Naive thymus-derived CD8-positive, alpha-beta T cell (primary cell): ENCODE measurements at places on chromosomes 3 and 15.

GRCh38 chr15:89444241-89445225, 51.9 kb downstream of the RHCG start:
- no peak for DNase-seq
- H3K4me1 ChIP-seq: no peaks in the 10 kb centered on the region
- peaks cover 46% of the 10 kb centered on the region for H3K27me3 ChIP-seq
- no peaks in the 10 kb centered on the region for H3K36me3 ChIP-seq

DNA sequence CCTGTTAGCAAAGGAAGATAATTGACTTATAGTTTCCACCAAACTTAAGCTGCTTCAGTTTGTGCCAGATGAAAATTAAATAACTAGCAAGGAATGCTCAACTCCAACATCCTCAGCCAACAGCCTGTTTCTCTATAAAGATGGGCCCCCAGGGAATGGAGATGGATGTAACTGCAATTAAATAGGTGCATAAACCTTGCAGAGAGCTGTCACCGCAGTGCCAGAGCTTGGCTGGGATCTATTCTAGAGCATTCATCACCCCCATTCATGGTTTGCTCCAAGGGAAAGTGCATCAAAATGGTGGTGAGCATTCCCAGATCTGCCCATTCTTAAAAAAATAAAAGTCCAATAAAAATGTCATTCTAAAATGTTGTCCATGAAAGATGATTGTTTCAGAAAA, 19.7 kb upstream of the RORA start:
- H3K4me3 ChIP-seq: no peak overlapping the region
- no peak overlapping the region for H3K27ac ChIP-seq
- H3K27me3 ChIP-seq: peaks cover 16% of the 10 kb centered on the region
- no peaks in the 10 kb centered on the region for H3K4me1 ChIP-seq

- no peaks in the 10 kb centered on the region for H3K4me1 ChIP-seq
- no peak overlapping the region for H3K27ac ChIP-seq
- no peaks in the 10 kb centered on the region for H3K27me3 ChIP-seq
Measured at GRCh38 chr3:117790235-117790987, 1080.8 kb downstream of the TUSC7 start.

DNA sequence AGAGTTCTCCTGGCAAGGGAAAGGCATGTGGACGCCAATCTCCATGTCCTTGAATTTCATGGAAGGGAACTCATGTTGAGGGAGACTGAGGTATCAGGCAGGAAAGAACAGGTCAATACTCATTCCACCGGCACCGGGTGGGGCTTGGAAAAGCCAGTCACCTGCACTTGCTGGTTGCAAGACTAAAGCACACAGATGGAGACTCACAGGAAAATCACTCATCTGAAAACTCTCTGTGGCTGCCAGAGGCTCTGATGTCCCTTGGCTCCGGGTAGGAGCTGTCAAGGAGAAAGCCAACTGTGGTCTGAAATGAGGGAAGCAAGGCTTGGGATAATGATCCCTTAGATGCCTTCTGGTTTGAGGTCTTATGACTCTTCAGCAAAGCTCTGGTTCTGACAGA, 8.7 kb upstream of the CGNL1 start:
- H3K4me1 ChIP-seq: no peaks in the 10 kb centered on the region
- no peaks in the 10 kb centered on the region for H3K36me3 ChIP-seq

- no peak overlapping the region for H3K27ac ChIP-seq
- peaks cover 6% of the 10 kb centered on the region for H3K36me3 ChIP-seq
- DNase-seq: no peak
Measured at GRCh38 chr15:63722204-63722808, 111.4 kb downstream of the HERC1 start.

- no peak overlapping the region for H3K4me3 ChIP-seq
- H3K27ac ChIP-seq: no peak overlapping the region
- no peaks in the 10 kb centered on the region for H3K27me3 ChIP-seq
- no peaks in the 10 kb centered on the region for H3K4me1 ChIP-seq
- no peak for DNase-seq
Measured at GRCh38 chr3:49639551-49639950, 34.6 kb upstream of the APEH start.

- no peaks in the 10 kb centered on the region for H3K36me3 ChIP-seq
- H3K27me3 ChIP-seq: no peaks in the 10 kb centered on the region
- no peak overlapping the region for H3K27ac ChIP-seq
- no peaks in the 10 kb centered on the region for H3K4me1 ChIP-seq
Measured at GRCh38 chr3:180420016-180420415, 181.9 kb upstream of the TTC14 start.

- H3K27ac ChIP-seq: no peak overlapping the region
- no peak for DNase-seq
- no peaks in the 10 kb centered on the region for H3K27me3 ChIP-seq
- peaks cover 7% of the 10 kb centered on the region for H3K4me1 ChIP-seq
- H3K4me3 ChIP-seq: no peak overlapping the region
- H3K36me3 ChIP-seq: peaks cover 4% of the 10 kb centered on the region
Measured at GRCh38 chr15:77500989-77501388, 80.3 kb downstream of the HMG20A start.

DNA sequence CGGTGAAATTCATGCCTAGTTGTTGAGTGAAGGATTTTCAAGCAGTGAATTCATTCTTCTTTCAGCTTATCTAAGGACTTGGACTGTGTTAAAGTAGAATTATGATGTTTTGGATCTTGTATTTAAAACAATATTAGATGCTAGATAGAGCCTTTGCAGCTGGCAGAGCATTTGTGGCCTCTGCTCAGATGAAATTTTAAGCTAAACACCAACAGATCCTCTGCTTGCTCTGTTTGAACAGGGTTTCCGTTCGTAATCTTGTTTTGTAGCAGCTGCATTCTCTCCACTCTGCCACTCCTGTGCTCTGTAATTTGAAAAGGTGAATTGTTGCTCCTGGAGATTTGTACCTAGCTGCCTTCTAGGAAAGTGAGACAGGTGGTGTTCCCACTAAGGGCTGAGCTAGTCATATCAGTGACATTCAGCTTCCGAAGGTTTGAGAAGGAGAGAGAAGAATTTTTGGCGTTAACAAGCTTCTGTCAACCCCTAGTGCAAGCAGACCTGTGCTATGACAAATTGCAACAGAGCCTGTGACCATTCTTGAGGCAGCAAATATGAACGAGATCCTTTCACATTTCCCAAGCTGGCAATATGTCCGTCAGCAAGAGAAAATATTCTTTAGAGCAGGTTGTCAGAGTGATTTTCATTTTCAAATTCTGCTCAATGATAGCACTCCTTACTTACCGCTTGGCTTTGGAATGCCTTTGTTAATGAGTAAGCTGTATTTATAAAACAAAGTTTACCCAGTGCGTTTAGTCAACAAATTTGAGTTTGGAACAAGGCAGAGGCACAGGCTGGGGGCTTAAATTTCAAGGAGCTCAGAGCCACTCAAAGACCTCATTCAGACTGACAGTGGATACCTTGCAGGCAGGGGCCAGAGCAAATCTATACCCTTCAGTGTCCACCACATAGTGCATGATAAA, 5.3 kb downstream of the CHST2 start:
- peaks cover 56% of the 10 kb centered on the region for H3K4me1 ChIP-seq
- H3K27ac ChIP-seq: peak overlapping the region; percentile 82
- H3K27me3 ChIP-seq: no peaks in the 10 kb centered on the region
- peak overlapping the region; percentile 81 for H3K4me3 ChIP-seq

- DNase-seq: no peak
- peaks cover 28% of the 10 kb centered on the region for H3K27me3 ChIP-seq
- H3K36me3 ChIP-seq: no peaks in the 10 kb centered on the region
- H3K4me3 ChIP-seq: no peak overlapping the region
- H3K27ac ChIP-seq: no peak overlapping the region
Measured at GRCh38 chr3:170476291-170476690, 57.6 kb downstream of the CLDN11 start.

DNA sequence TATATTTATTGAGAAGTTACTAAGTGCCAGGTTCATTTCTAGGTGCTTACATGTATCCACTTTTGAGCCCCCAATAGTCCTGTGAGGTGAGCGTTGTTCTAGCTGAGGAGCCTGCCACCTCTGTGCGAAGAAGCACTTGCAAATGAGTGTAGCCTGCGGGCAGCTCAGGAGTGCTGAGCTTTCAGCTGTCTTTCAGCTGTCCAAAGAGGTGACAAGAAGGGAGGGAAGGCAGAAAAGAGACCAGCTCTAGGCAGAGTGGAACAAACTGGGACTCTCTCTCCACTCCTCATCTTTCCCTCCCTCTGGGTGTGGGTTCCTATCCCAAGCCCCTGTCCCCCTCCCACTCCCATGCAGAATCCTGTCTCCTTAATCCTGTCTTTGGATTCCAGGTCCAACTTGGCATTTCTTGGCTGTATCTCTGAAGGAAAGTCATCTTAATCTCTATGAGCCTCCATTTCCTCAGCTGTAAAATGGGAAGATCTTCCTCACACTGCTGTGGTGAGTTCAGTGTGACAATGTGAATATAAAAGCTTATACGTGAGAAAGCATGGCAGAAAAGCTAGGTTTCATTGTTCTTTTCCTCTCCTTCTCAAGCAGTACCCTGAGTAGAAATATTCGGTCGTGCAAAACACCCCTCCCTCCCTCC, 6.7 kb upstream of the SRP14 start:
- DNase-seq: no peak
- peak overlapping the region; percentile 74 for H3K27ac ChIP-seq

DNA sequence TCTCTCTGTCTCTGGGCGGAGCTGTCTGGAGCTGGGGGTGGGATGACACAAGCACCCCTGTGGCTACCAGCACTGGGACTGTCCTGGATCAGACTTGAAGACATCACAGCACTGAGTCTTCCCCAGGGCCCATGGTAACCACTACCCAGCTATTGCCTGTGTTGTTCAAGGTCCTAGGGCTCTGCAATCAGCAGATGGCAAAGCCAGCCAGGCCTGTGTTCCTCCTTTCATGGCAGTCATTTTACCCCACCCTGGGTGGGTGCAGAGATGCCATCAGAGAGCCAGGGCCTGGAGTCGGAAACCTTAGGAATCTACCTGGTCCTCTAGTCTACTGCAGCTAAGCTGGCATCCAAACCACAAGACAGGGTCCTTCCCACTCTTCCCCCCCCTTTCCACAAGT, 38.4 kb downstream of the OXSR1 start:
- no peaks in the 10 kb centered on the region for H3K27me3 ChIP-seq
- H3K36me3 ChIP-seq: peaks cover 56% of the 10 kb centered on the region
- H3K4me1 ChIP-seq: peaks cover 57% of the 10 kb centered on the region

- H3K36me3 ChIP-seq: peaks cover 10% of the 10 kb centered on the region
- no peaks in the 10 kb centered on the region for H3K4me1 ChIP-seq
- H3K27ac ChIP-seq: no peak overlapping the region
Measured at GRCh38 chr3:81743096-81744025, 18.1 kb downstream of the GBE1 start.

- H3K27me3 ChIP-seq: peaks cover 53% of the 10 kb centered on the region
- peak; percentile 1 for DNase-seq
- H3K4me3 ChIP-seq: peak overlapping the region; percentile 26
- peaks cover 12% of the 10 kb centered on the region for H3K4me1 ChIP-seq
Measured at GRCh38 chr15:67967871-67968431, 86.2 kb upstream of the PIAS1 start.

GRCh38 chr15:96598514-96598913, 268.0 kb downstream of the NR2F2 start:
- no peaks in the 10 kb centered on the region for H3K4me1 ChIP-seq
- H3K27me3 ChIP-seq: no peaks in the 10 kb centered on the region
- H3K4me3 ChIP-seq: no peak overlapping the region
- no peak for DNase-seq
- H3K36me3 ChIP-seq: no peaks in the 10 kb centered on the region

GRCh38 chr3:97992547-97993173, 20.4 kb upstream of the RIOX2 start:
- peaks cover 9% of the 10 kb centered on the region for H3K27me3 ChIP-seq
- peaks cover 7% of the 10 kb centered on the region for H3K4me1 ChIP-seq
- no peaks in the 10 kb centered on the region for H3K36me3 ChIP-seq

DNA sequence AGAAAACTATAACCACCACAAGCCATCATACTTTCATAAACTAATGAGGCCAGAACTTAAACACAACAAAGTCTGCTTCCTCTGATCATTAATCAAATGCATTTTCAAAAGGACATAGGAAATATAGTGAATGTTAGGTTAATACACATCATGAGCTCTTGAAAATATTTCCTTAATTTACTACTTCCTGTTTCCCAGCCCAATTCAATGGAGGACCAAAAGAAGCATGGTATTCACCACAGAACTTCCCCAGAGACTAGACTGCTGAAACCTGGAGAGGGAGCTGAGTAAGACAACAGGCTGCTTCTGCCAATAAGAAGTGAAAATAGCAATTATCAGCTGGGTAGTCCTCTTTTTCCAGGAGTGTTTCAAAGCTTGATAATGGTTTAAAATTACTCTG, 250.3 kb downstream of the ULK4 start:
- H3K27ac ChIP-seq: no peak overlapping the region
- DNase-seq: no peak
- no peaks in the 10 kb centered on the region for H3K27me3 ChIP-seq
- H3K36me3 ChIP-seq: no peaks in the 10 kb centered on the region

GRCh38 chr3:37993460-37993819, 2.9 kb downstream of the VILL start:
- DNase-seq: no peak
- H3K27me3 ChIP-seq: no peaks in the 10 kb centered on the region
- peak overlapping the region; percentile 97 for H3K27ac ChIP-seq
- peak overlapping the region; percentile 96 for H3K4me3 ChIP-seq

- H3K27me3 ChIP-seq: peaks cover 15% of the 10 kb centered on the region
- H3K36me3 ChIP-seq: peaks cover 15% of the 10 kb centered on the region
- H3K4me3 ChIP-seq: no peak overlapping the region
- H3K27ac ChIP-seq: no peak overlapping the region
Measured at GRCh38 chr3:140523600-140523999, 154.3 kb upstream of the TRIM42 start.

DNA sequence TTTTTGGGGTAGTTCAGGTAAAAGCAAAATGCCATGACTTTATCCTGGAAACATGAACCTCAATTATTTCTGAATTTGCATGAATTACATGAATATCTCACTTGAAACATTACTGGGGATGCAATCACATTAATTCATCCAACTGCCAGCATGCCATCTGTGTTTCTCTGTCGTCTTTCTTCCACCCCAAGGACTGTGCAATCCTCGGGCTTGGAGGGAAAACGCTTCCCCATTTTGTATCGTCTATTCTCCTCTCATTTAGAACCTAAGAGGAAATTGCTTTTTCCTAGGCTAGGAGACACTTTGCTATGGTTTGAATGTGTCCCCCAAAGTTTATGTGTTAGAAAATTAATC, 109.4 kb downstream of the SQOR start:
- no peak for DNase-seq
- H3K4me1 ChIP-seq: no peaks in the 10 kb centered on the region
- H3K27ac ChIP-seq: no peak overlapping the region
- no peak overlapping the region for H3K4me3 ChIP-seq
- peaks cover 40% of the 10 kb centered on the region for H3K27me3 ChIP-seq

DNA sequence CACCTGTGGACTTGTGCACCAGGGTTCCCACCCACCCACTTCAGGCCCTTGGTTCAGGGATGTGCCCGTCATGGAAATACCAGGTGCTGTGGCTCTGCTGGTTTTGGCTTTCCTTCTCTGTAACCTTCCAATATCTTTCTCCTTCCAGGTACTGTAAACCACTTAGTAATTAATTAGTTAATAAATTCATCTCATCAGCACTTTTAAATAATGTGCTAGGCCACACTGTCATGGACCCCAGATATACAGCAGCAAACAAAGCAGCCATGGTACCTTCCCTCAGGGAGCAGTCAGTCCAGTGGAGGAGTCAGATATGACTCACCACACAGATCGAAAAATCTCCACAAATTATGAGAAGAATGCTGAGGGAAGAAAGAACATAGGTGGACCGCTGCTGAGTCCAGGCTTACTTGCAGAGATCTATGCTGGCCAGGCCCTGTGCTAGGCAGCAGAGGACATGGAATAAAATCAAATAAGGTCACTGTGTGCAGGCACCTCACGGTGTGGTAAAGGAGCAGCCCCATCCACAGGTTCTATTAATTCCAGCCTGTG, 6.8 kb upstream of the GATA2 start:
- peaks cover 28% of the 10 kb centered on the region for H3K27me3 ChIP-seq
- DNase-seq: no peak
- no peaks in the 10 kb centered on the region for H3K36me3 ChIP-seq
